ENCODE measurements at places on chromosomes 1 and 21.

DNA sequence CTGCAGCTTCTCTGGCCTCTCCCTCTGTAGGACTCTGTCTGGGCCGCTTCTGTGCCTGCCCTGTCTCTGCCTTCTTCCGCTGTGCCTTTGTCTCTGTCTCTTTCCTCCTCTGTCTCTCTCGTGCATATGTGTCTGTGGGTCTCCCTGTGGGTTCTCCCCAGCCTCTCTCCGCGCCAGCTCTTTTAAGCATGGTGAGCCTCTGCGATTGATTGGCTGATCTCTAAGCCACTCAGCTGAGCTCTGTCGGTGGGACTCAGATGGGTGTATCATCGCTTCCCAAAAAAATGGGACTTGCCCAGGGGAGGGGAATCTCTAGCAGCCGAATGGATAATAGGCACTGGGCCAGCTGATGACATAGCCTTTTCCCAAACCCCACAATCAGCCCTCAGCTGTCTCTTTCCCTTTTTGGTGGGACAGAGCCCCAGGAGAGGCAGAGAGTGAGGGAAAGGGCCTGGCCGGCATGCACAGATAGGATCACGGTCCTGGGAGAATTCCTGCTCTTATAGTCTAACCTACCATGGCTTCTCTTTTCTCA, at the start of gene ADAMTS4:
Gene ADAMTS4, minus strand, starts transcription at position 158 of the 535 bp plus-strand sequence. CDS start 427 bp downstream, outside the sequence.
- no peak for DNase-seq

- DNase-seq, result no peak
These were observed 12.3 kb downstream of the COLGALT2 start for GRCh38 chr1:184025242-184025675.

GRCh38 chr1:244980605-244981004, 116.3 kb upstream of the HNRNPU start:
- DNase-seq, result no peak

DNA sequence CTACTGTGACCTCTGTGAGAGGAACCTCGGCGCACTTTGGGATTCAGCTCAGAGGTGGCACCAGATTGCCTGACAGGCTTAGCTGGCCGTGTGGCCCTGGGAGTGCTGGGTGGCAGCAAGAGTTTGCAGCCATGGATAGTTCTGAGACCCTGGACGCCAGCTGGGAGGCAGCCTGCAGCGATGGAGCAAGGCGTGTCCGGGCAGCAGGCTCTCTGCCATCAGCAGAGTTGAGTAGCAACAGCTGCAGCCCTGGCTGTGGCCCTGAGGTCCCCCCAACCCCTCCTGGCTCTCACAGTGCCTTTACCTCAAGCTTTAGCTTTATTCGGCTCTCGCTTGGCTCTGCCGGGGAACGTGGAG, 67.5 kb downstream of the DISC1 start:
- no peak for DNase-seq

DNA sequence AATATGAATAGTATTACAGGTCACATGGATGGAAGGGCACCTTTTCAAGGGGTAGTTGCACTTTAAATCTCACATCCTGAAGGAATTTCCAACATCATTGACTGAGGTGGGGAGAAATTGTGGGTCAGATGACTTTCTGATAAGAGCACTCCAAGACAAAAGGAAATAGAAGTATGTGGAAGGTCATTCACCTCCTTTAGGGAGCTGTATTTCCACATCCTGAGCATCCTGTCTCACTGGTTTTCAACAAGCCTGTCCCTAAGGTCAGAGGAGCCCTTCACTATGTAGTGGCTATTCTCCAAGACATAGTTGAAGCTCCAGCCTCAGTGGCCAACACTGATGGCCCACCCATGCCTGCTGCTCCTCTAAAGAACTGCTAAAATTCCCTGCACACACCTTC, 76.5 kb downstream of the ATP1A1 start:
- no peak for DNase-seq

DNA sequence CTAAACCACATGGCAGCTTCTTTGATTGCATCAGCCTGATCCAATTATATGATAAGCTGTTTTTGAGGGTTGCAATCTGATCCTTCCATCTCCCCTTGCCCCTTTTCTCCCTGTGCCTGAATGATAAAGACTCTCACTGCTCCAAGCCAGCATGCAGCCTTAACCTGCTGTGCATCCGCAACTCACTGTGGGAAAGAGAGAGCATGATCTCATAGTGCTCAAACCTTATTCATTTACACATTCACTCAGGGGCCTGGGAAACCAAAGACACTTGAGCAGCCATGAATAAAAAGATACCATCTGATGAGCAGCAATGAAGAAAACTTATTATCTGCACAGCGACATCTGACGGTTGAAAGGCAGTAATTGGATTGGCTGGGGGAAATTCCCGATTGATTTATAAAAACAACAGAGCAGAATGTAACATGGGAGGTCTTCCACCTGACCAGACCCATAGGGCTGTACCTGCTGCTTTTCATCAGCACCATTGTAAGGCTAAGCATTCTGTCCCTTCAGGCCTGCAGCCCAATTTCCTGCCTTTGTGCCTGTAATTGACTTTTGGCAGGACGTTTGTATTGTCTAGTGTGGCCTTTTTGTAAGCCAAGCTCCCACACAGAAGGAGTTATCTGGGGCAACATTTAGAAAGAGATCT, 62.5 kb downstream of the KIAA0040 start:
- peak; percentile 27 for DNase-seq

DNA sequence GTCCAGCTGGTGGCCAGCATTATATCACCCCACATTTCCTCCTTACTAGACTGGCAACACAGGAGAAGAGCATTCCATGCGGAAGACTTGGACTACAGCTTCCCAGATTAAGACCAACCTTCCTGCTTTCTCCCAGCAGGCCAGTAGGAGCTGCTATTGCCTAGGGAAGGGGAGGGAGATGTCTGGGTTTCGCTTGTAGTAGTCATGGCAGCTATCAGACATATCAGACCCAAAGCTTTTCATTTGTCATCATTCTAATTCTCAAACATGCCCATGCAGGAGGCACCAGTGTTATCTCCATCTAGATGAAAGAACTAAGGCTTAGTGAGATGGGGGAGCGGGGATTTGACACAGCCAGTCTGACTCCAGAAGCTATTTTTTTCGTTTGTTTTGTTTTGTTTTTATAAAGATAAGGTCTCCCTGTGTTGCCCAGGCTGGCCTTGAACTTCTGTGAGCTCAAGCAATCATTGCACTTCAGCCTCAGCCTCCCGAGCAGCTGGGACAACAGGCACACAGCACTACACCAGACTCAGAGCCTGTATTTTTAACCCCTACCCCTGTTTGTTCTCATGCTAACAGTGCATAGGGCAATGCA, 4.5 kb downstream of the PLA2G2A start:
- peak; percentile 69 for DNase-seq

DNA sequence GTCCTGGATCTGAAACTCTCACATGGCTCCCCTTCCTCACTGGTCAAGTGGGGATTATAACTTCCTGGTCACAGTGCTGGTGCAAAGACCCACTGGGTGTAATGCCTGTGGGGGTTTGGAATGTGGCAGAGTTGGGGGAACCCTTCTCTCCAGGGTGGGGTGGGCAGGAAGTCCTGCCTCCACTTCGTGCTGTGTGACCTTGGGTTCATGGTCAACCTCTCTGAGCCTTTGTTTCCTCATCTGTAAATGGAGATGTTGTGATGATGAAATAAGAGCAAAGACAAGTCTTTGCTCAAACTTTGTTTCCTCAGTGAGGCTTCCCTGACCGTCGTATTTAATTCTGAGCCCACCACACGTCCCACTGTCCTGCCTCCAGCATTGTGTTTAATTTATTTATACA, 564.7 kb downstream of the PTPRU start:
- DNase-seq, result no peak

- DNase-seq, result no peak
These were observed 1.1 kb downstream of the ARHGAP30 start for GRCh38 chr1:161068306-161069234.

GRCh38 chr1:55720261-55720660, 505.1 kb upstream of the USP24 start:
- no peak for DNase-seq

- peak; percentile 23 for DNase-seq
These were observed 137.8 kb downstream of the KCNK2 start for GRCh38 chr1:215220346-215220745.

- peak; percentile 89 for DNase-seq
These were observed 26.1 kb downstream of the ZP4 start for GRCh38 chr1:237864338-237865244.

GRCh38 chr1:58773406-58773840, 10.4 kb downstream of the JUN start:
- peak; percentile 49 for DNase-seq

GRCh38 chr1:97791251-97791650, 129.6 kb downstream of the DPYD start:
- DNase-seq, result no peak

GRCh38 chr1:183080406-183080805, 57.2 kb downstream of the LAMC1 start:
- DNase-seq, result peak; percentile 68

DNA sequence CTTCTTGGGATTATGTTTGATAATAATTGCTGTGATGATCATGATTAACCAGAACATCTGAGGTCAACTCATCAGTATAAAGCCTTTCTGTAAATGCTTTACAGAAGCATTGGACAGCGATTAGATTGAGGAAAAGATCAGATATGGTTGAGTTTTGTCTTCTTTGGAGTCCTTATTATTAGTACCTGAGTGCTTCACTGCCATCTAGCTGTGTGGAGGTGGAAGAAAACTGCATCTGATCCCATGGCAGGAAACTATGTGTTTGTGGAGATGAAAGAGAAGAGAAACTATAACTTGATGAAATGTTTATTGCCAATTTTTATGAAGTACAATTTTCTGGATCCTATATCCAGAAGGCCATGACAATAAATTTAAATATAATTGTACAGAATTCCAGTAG, 11.4 kb downstream of the FLG2 start:
- peak; percentile 11 for DNase-seq

DNA sequence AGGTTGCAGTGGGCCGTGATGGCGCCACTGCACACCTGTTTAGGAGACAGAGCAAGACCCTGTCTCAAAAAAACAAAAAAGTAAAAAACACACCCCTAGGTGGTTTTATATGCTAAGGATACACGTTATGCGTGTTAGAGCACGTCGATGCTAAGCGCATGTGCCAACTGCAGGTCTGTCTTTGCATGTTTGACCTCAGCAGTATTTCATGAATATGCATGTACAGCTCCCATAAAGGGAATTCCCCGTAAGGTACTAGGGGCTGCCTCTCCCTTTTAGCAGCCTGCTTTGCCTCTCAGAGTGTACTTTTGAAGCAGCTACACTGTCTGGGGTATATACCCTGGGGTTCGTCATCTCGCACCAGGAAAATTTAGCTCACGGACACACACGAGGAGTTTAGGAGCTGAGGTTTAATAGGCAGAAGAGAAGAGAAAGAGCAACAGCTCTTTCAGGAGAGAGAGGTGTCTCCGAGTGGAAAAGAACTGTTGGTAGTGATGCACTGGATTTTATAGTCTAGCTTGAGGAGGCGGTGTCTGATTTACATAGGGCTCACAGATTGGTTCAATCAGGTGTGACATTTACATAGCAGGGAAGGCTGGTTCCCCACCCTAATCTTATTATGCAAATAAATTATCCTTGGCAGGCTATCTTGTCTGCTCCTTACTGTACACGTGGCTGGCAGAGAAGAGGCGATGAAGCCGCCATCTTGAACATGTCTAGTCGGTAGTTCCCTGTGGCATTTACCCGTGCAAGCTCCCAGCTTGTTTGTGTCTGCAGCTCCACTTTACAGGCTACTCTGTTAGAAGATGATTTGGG, 4.2 kb upstream of the OTUD3 start:
- DNase-seq, result peak; percentile 82

DNA sequence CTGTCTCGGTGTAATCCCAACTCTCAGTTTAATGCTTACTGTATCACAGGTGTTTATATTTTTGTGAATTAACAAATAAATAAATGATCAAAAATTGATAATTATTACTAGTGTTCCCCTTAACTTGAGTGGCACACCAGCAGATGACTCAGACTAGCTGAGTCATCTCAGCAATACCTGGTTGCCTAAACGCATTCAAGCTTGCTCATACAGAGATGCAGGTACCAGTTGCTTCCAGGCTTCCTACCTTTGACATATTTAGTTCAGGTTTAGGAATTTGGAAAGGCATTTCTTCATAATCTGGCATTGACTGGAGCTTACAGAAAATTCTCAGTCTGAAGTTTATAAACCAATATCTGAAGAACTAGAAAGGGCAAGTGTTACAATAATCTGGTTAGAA, 78.9 kb upstream of the LMO4 start:
- DNase-seq, result peak; percentile 64

- no peak for DNase-seq
These were observed 4.8 kb downstream of the AMPD2 start for GRCh38 chr1:109624201-109625010.

- DNase-seq, result no peak
These were observed 9.6 kb downstream of the GSTM2 start for GRCh38 chr1:109677459-109677858.

GRCh38 chr1:59523745-59524450, 227.0 kb downstream of the FGGY start:
- no peak for DNase-seq

DNA sequence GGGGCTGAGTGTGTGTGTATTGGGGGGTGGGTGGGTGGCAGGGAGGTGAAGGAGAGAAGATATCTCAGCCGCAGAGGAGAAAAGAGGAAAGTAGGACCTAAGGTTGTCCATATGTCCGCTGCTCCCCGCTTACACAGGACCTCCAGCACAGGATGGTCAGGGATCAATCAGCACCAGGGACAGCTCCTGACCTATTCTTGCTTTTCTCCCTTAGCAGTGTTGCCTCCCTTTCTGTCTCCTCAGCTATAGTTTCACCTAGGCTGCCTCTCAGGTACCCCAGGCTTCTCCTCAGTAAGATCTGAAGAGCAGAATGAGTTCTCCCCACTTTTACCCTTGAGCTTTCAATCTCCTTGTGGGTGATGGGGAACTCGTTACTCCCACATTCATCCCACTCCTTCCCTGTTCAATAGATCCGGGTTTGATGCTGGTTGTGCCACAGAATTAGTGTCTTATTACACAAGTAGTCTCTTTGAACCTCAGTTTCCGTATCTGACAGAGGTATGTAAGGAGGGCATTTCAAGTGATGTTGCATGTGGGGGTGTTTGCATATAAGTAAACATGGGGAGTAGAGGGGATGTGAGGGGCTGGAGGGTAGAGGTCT, 1.4 kb upstream of the DPH2 start:
- no peak for DNase-seq

DNA sequence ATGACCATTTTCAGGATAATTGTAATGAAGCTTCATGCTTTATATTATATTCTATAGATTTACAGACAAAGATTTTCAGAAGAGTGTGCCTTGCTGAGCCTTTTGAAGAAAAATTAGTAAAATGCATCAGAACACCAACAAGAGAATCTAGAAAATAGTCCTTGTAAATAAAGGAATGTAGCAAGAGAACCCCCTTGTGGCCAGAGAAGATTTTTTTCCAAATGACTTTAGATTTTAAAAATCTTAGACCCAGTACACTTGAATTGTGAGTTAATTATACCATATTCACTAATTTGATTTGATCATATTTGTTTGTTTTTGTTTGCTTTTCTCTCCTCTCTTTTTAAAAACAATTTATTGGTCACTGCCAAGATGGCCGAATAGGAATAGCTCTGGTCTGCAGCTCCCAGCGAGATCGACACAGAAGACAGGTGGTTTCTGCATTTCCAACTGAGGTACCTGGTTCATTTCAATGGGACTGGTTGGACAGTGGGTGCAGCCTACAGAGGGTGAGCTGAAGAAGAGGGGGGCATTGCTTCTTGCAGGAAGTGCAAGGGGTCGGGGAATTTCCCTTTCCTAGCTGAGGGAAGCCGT, 12.8 kb upstream of the IFI44L start:
- DNase-seq, result peak; percentile 49

- DNase-seq, result no peak
These were observed 9.9 kb downstream of the ARHGEF19 start for GRCh38 chr1:16202281-16203210.

GRCh38 chr1:244741692-244742091, 88.8 kb downstream of the DESI2 start:
- DNase-seq, result no peak
